NCI-H1105 treated with DMSO at 0.1 percent for 48 hours (cell line): ENCODE measurements at places on chromosomes 13 and 19.
A peak's percentile ranks its signal among the peaks of the same experiment; 100 is the strongest.

DNA sequence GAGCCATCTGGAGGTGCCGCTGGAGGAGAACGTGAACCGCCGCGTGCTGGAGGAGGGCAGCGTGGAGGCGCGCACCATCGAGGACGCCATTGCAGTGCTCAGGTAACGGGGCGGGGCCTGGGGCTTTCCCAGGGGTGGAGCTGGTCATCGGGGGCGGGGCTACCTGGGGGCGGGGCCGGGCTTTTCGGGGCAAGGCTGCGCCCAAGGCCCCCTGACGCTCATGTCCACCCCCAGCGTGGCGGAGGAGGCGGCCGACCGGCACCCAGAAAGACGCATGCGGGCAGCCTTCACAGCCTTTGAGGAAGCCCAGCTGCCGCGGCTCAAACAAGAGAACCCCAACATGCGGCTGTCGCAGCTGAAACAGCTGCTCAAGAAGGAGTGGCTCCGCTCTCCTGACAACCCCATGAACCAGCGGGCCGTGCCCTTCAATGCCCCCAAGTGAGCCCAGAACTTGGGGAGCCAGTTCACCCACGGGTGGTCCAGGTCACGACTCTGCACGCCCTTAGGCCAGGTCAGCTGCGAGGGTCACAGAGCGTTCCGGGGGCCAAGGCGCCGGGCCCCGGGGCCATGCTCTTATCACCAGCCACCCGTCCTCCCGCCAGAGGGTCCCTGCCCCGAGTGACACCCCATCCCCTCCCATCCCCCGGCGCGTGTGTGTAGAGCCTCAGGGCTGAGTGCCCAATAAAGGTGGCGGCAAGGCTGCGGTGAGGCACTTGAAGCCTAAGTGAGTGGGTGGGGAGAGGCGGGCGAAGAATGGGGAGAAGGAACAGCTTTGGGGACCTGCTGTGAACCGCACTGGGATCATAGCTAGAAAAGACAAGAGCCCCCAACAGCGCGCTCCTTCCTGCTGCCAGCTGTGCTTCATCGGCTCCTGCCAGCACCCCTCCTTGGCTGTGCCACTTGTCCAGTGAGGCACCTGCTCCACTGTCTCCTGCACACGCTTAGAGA lies 10.7 kb downstream of the CCDC124 start:
- DNase-seq, result no peak

DNA sequence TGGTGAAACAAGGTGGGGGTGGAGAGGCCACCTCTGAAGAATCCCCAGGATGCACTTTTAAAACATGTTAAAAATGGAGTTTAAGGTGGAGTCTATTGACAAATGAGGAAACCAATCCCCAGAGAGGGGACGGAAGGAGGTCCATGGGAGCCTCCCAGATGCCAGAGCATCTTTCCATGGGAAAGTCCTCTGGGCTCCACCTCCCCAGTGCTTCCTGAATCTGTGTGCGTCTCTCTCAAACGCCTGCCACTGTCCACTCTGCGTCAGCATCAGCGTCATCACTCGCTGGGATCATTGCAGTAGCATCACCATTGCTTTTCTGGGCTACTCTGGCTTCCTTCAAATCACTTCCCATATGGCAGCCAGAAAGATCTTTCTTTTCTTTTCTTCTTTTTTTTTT lies 6.2 kb downstream of the GPR4 start:
- DNase-seq, result no peak

DNA sequence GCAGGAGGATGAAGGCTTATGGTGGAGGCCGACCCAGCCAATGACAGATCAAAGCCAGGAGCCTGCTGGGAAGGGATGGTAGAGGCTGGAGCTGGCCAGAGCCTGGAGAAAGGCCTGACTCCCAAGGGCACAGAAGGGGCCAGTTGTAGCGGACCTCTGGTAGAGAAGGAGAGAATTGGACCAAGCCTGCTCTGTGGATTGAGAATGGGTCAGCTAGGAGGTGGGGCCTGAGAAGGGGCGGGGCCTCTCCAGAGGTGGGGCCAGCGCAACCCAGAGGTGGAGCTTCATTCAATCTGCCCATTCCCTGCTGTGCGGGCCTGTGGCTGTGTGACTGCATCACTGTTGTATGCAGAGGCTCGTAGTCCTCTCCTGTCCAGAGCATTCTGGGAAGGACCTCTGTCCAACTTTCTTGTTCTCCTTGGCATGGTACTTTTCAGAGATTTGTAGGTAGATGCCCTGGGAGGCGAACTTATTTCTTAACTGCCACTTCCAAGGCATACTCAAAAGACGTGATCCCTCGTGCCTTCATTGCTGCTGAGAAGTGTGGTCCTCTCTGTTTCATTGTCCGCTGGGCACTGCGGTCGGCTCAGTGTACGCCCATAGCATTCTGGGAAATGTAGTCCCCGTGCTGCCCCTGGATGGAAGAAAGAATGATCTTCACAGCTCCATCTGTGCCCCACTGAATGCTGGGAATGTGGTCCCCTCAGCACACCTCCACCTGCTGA lies 6.7 kb downstream of the GRIN2D start:
- no peak for DNase-seq

DNA sequence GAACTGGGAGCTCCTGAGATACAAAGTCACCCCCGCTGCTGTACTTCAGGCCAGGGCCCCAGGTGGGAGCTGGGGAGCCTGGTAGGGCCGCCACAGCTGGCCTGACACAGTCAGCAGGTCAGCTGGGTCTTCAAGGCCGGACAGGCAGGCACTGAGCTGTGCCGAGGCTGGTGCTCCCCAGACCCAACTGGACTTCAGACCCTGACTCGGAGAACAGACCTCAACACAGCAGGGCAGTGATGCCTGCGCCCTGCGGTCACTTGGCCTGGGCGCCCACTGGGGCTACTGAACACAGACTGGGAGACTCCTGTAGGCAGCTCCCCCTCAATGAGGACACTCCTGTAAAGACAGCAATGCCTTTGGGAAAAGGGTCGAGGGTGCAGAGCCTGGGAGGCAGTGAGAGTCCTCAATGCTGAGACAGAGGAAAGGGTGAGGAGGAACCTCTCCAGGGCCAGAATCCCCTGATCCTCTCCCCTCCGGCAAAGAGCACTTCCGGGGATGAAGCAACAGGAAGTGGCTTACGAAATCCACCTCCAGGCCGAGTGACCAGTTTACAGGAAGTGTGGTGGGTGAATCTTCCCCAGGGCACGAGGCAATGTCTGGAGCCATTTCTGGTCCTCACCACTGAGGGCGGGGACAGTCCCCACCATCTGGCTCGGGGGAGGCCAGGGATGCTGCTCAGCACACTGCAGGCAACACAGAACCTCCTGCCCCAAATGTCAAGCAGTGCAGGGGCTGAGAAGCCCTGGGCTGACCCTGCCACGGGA lies 40.8 kb upstream of the ISYNA1 start:
- no peak for DNase-seq

DNA sequence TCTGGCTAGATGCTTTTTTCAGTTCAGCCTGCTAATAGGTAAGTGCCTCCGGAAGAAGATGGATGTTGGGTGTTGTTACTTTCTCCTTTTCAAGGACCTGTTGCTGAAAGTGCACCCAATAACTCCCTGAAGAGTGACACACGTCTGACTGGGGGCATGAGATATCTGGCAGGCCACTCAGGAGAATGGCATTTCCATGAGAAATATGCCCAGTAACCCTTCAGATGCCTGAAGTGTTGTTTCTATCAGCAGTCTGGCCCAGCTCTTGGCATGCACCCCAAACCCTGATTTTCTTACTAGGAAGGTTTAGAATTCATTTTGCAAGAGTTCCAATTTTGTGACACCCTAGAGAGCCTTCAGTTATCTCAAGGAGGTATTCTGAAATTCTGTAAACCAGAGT lies 71.5 kb downstream of the ARHGAP35 start:
- DNase-seq, result no peak

DNA sequence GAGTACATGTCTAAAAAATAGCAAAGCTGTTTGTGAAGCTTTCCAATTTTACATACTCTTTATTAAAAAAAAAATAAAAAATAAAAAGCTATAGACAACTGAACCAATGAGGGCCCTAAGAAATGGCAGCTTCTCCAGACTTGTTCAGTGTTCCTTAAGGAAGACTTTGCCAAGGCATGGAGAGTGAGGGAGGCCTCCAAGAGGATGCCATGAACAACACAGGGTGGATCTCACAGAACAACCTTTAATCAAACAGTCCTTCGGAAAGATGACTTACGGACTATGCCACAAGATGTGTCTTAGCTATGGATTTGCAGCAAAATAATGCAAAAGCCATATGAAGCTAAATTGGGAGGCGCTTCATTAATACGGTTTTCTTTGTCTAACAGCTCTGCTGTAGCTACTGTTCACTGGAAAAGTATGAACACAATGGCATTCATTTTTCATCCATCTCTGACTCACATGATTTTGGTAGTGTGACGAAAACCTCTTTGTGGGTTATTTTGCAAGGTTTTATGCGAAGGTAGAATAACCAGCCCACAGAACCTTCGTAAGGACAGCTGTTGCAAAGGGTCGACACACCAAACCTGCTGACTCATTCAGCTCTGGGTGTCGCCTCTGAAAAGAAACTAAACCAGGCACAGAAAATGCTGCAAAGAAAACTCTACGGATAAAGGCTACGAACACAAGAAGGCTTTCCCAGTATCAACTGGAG lies 27.7 kb downstream of the EFNB2 start:
- DNase-seq, result no peak

DNA sequence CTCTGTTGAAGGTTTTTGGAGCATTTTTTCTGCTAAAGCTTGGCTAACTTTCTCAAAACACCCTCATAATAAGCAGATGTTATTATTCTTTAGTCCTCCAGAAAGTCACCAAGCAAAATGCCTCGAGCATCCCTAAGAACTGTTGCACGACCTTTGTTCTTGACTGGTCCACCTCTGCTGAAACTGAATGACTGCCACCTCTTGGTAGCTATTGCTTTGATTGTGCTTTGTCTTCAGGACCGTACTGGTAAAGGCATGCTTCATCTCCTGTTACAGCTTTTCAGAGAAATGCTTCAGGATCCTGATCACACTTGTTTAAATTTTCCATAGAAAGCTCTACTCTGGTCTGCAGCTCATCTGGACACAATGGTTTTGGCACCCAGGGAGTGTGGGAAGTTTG lies 254.8 kb downstream of the DCT start:
- no peak for DNase-seq

- DNase-seq, result peak; percentile 62
Measured at GRCh38 chr19:46296722-46297461, at the start of gene HIF3A. Gene HIF3A (plus strand): TSS chr19:46297042. CDS start chr19:46297077, 35 bp downstream.

DNA sequence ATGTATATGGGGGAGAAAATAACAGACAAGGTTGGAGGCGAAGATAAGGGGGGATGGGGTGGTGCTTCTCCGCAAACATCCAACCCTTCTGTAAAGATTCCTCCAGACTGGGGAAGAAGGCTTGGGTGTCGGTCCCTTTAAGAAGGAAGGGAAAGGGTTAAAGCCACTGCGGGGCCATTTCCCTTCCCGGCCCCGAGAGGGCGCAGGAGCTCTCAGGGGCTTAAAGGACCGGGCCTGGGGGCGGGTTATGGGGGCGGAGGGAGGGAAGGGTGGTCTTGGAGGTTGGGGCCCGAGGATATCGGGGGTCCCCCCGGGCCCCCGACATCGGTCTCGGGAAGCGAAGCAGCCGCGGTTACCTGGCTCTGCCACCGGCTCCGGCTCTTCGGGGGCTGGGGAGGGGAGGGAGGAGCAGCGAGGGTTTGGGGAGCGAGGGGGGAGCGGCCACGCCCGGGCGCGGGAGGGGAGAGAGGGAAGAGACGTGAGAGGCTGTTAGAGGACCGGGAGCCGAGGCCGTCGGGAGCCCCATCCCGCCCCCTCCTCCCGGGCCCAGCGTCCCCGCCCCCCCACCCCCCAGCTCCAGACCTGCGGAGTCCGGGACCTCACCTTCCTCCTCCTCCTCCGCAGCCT lies 2.8 kb downstream of the TNNT1 start:
- peak; percentile 51 for DNase-seq

DNA sequence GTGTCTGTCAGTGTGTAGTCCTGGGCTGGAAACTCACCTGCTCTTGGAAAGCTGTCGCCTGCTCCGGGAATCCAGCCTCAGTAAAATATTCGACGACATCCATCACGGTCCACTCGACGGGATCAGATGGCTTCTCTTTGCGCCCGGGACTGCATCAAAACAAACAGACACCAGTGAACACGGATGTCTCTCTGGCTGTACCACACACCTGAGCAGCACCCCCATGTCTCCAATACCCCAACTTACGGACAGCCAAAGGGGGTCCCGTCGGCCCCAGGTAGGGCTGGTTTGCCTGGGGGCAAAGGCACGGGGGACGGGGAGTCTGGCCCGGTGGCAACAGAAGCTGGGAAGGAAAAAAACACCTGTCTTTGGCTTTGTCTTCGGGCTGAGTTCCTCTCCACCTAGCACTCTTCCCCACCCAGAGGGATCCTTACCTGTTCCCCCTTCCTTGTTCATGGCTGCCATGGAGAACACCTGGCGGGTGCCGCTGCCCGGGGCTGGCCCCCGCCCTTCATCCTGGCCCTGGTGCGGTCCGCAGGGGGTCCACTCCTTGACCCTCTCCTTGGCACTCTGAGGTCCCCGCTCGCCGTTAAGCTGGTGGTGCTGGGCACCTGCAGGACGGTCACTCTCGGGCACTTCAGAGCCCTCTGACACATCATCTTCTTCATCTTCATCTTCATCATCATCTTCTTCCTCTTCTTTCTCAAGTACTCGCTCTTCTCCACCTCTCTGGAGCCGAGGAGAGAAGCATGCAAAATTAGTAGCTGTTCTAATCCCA lies 1.7 kb downstream of the SAMD1 start:
- DNase-seq, result no peak

- DNase-seq, result peak; percentile 38
Measured at GRCh38 chr19:14405758-14406644, 13.1 kb downstream of the DDX39A start.

GRCh38 chr13:72284791-72285190 lies 417.8 kb upstream of the DACH1 start:
- no peak for DNase-seq

DNA sequence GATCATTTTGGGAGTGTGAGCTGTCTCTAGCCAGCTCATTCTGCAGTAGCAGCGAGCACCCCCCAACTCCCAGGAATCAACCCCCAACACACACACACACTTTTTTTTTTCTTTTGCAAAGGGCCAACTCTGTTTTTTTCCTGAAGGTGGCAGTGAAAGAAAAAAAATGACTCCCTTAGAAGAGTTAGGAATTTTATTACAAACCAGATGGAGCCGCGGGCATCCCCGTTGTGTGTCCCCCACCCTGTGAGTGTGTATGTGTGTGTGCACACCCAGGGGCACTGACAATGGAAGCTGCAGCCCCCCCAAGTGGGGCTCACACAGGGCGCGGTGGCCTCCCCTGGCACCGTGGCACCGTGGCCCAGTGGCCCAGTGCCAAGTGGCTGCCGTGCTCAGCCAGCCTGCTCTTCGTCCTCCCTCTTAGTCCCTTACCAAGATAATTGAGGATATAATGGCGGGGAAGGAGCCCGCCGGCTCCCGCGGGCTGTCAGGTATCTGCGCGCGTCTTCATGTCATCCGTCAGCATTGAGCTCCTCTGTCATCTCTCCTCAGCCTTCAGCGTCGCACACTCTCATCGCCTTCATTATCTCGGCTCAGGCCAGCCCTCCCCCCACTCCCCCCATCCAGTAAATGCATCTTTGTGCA lies 314.1 kb downstream of the ZNF536 start:
- DNase-seq, result no peak

GRCh38 chr13:111620166-111620565 lies 299.7 kb downstream of the TEX29 start:
- no peak for DNase-seq

- no peak for DNase-seq
Measured at GRCh38 chr19:4633140-4633967, 6.0 kb upstream of the TNFAIP8L1 start.
